ENCODE measurements at places on chromosomes 6 and 20.
A peak's percentile ranks its signal among the peaks of the same experiment; 100 is the strongest.

- DNase-seq = no peak
Observed at GRCh38 chr20:11992426-11992825, 74.7 kb downstream of the BTBD3 start.

GRCh38 chr6:138692978-138693909 lies 80.3 kb upstream of the CCDC28A start:
- peak; percentile 54 for DNase-seq

DNA sequence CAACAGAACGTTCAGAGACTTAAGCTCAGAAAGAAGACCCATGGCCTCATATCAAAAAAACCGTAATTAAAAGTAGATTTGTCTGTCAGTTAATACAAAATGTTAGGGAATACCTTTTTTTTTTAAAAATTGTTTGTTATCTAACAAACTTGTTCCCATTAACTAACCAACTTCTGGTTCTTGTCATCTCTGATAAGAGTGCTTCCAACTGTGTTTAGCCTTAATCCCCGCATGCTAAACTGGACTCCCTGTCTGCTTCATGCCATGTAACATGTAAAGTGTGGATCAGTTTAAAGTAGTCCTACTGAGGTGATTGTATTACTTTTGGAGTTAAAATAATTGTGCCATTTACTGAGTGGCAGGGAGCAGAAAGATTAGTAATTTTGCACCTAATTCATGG lies 6.3 kb downstream of the JARID2 start:
- DNase-seq = no peak

DNA sequence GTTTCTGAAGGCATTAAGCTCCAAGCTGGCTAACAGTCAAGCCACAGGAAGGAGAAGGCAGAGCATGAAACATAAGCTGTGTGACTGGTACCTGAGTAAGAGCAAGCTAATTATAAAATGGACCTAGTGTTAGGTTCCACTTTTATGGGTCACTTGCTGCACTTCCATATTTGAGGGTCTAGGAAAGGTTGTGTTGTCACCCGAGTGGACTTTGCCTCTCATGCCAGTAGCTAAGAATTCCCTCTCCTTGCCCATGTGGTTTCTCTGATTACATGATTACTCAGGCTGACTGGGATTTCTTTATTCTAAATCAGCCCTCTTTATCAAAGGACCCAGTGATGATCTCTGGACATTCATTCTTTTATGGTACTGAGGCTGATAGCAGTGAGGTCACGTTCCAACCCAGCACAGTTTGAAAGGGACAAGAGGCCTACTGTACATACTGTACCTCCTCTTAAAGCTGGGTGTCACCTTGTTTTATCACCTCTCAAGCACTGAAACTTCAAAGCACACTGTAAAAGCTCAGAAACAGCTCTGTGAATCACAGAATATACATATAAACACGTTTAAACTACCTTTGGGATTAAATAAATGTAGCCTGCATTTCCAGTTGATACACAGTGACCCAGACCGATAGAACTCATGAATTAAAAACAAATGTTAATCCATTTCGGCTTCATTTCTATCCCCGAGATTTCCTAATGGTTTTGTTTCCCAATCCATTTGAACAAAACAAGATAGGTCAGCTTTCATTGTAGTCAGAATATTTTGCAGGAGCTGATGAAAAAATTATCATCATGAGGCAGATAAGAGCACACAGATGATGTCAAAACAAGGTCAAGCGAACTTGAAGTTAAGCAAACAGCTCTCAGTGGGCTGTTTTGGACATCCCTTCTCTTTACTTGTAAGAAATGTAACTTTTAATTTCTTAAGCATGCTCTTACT lies 96.5 kb downstream of the ALDH8A1 start:
- peak; percentile 69 for DNase-seq

DNA sequence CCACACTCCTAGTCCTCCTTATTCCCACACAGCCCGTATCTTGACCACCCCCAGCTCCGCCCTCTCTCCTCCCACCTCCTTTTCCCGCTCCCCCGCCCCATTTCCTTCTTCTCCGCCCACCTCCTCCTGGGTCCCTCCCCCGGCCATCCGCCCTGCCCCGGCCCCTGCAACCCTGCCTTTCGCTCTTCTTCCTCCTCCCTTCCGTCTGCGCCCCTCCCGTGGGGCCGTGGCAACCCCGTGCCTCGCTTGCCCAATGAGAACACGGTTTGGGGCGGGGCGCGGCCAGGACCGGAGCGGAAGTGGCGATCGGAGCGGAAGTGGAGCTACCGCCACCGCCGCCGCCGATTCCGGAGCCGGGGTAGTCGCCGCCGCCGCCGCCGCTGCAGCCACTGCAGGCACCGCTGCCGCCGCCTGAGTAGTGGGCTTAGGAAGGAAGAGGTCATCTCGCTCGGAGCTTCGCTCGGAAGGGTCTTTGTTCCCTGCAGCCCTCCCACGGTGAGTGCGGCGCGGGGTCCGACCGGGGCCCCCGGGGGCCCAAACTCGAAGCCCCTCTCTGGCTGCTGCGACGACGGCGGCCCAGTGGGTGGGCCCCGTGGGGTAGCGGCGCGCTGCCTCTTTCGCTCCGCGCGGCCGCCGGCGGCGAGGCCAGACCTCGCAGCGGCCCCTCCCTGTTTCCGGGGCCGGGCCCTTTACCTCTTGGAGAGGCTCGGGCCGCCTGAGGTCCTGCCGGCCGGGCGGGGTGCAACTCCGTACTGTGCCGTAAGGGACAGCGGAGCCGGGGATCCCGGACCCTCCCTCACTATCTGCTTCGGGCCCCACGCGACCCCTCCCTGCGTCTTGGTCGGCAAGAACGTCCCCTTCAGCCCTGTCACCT lies at the start of gene YWHAB:
Gene YWHAB, plus strand, starts transcription at position 314 of the 874 bp plus-strand sequence. CDS start 15,829 bp downstream, outside the sequence.
- peak; percentile 98 for DNase-seq

DNA sequence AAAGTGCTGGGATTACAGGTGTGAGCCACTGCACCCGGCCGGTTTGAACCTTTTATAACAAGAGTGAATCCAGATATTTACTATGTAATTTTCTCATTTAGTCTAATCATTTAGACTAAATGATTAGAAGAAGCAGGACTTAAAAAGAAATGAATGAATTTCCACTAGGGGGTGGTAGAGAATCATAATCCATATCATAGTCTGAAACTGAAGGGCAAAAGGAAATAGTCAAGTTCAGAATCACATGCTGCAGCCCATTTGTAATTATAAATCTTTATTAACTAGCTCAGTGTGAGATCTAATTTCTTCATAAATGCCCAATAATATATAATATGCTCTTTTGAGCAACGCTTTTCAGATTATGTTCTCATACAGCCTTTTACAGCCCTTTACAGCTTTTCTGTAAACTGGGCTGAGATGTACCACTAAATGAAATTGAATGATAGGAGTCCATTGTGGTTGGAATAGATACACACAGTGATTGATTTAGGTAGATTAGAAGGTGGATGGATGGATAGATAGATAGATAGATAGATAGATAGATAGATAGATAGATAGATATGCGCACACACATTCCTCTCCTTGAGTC lies 31.8 kb downstream of the PSMB9 start:
- DNase-seq = peak; percentile 77

DNA sequence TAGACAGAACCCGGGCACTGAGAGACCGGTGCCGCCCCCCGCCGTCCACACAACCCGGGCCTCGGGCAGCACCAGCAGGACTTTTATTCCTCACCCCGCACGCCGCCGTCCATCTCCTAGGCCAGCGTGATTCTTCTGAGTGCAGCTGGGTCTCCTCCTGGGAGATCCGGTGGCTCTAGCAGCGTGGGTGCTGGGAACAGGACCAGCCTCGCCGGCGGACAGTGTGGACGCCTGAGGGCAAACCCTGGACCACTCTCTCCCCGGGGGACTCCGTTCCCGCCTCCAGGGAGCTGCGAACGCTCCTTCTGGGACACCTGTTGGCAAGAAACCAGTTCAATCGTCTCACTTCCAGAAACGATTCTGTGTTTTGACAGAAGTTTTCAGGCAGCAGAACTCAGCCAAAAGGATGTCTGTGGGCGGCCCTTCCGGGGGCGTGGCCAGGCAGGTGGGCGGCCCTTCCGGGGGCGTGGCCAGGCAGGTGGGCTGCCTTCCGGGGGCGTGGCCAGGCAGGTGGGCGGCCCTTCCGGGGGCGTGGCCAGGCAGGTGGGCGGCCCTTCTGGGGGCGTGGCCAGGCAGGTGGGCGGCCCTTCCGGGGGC lies 130.7 kb downstream of the DLL1 start:
- no peak for DNase-seq

DNA sequence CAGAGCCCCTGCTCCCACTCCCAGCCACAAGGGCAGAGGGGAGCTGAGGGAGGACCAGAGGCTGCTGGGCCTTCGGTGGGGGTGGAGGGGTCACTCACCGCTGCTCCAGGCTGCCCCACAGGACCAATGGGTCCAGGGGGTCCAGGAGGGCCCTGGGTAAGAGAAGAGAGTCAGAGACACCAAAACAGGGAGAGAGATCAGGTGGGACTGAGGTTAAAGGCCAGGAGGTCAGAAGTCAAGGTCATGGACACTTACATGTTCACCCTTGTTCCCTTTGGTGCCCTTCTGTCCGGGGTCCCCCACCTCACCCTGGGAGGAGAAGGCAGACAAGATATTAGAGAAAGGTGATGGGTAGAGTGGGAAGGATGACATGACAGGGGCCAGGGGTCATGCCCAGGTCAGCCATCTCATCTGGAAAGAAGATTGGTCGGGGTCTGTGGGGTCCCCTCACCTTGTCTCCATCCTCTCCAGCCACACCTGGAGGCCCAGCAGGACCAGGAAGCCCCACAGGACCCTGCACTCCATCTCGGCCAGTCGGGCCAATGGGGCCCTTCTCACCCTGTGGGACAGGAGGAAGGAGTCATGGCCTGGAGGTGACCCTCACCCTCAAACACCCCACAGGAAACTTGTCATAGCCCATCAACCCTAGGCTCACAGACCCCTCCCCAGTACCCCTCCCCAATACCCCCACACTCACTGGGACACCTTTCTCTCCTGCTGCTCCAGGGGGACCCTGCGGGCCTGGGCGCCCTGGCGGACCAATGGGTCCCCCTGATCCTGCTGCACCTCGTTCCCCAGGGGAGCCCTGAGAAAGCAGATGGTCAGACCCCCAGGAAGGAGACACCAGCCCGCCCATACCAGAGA lies 21.0 kb downstream of the COL11A2 start:
- DNase-seq = no peak

DNA sequence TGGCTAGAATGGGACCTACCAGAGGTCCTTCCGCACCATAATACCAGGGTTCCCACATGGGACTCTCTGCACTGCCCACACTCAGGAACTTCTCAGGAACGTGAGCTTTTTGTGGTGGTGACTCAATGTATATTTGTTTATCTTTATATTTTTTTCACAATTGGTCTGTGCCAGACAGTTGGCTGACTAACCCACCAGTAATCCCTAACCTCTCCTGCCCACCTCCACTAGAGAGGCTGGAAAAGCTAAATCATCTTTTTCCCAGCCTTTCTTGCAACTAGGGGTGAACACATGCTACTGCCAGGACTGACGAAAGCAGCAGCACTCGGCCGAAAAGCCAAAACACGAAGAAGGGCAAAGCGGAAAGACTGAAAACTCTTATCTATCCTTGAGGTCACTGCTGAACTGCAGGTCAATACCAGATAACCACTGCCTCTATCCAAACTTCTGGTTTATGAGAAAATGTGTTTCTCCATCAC lies 112.9 kb downstream of the TRERF1 start:
- DNase-seq = no peak

- DNase-seq = no peak
Observed at GRCh38 chr6:1001655-1002349, 308.9 kb upstream of the EXOC2 start.

DNA sequence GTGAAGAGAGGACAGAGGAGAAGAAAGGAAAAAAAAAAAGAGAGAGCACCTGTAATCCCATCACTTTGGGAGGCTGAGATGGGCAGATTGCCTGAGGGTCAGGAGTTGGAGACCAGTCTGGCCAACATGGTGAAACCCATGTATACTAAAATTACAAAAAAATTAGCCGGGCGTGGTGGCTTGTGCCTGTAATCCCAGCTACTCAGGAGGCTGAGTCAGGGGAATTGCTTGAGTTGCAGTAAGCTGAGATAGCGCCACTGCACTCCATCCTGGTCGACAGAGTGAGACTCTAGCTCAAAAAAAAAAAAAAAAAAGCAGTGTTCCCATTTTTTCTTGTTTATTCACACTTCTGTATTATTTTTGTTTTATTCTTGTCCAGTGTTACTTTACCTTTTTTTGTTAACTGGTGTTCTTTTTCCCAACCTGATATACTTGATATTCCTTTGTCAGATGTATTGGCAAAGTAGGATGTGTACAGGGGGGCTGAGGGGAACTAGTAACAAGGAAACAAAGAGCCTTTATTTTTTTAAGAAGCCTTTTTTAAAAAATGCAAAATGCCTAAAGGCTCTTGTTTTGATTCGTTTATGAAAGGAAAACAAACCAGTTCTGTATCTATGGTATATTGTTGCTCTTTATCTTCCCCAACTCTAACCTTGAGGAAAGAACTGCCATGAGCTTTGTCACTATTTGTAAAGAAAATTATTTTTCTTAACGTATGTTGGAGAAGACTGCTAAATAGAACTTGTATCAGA lies 22.3 kb downstream of the COL19A1 start:
- no peak for DNase-seq

GRCh38 chr20:63441136-63442099 lies 31.0 kb downstream of the KCNQ2 start:
- DNase-seq = no peak

GRCh38 chr6:122778302-122778701 lies 1.2 kb upstream of the FABP7 start:
- DNase-seq = no peak

DNA sequence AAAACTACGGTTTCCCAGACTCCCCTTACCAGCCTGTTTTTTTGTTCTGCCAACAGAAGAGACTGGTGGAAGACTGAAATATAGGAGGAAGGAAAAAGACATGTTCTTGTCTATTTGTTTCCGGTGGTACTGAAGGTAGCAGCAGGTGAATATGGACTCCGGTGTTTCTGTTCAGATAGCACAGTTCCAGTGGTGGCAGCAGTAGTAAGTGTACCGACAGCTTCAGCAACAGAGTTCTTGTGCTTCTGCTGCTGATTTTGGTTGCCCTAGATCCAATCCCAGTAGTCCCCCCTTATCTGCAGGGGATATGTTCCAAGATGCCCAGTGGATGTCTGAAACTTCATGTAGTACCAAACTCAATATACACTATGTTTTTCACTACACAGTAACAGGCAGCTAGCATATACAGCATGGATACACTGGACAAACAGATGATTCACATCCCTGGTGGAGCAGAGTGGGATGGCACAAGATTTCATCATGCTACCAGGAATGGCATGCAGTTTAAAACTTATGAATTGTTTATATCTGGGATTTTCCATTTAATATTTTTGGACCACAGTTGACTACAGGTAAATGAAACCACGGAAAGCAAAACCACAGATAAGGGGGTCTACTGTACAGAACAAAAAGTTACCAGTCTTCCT lies 301.8 kb downstream of the BTBD9 start:
- peak; percentile 33 for DNase-seq

DNA sequence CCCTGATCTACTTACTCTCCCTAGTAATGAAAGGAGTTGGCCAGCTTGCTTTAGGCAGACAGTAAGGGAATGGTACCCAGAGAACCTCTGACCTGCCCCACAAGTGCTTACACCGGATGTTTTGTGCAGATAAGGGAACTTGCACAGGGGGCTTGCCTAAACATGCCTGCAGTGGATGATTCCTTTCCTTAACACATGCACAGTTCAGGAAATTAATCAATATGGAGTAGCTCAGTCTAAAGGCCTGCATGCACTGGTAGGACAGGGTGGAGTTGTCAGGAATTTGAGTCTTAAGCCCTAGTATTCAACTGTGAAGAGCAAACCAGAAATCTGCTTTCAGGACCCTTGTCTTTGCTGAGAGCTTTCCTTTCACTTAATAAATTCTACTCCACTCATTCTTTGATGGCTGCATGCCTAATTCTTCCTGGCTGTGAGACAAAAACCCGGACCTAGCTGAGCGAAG lies 3.9 kb upstream of the TRIM38 start:
- DNase-seq = no peak

- no peak for DNase-seq
Observed at GRCh38 chr6:148398244-148398643, 55.6 kb downstream of the SASH1 start.

Data from HepG2 (cell line).